ENCODE measurements at places on chromosomes 16 and 17. TPM values are rescaled to one million over a fixed set of nuclear protein-coding genes. Genes with fewer than 3 reads are reported as not detected.

LGALS9C gene
- not detected for total RNA-seq

MGAT5B gene
- total RNA-seq, result 0.77 TPM

MFSD11 gene
- total RNA-seq, result 29.4 TPM

LHX1 gene
- total RNA-seq, result not detected

HP gene
- not detected for total RNA-seq

TNFSF13 gene
- total RNA-seq, result 1.7 TPM

- H3K27me3 ChIP-seq, result no peaks in the 10 kb centered on the region
- no peak overlapping the region for H3K4me3 ChIP-seq
- H3K27ac ChIP-seq, result no peak overlapping the region
- peaks cover 23% of the 10 kb centered on the region for H3K4me1 ChIP-seq
- DNase-seq, result no peak
Observed at GRCh38 chr17:77191244-77191643, 50.5 kb downstream of the SEC14L1 start.

DNA sequence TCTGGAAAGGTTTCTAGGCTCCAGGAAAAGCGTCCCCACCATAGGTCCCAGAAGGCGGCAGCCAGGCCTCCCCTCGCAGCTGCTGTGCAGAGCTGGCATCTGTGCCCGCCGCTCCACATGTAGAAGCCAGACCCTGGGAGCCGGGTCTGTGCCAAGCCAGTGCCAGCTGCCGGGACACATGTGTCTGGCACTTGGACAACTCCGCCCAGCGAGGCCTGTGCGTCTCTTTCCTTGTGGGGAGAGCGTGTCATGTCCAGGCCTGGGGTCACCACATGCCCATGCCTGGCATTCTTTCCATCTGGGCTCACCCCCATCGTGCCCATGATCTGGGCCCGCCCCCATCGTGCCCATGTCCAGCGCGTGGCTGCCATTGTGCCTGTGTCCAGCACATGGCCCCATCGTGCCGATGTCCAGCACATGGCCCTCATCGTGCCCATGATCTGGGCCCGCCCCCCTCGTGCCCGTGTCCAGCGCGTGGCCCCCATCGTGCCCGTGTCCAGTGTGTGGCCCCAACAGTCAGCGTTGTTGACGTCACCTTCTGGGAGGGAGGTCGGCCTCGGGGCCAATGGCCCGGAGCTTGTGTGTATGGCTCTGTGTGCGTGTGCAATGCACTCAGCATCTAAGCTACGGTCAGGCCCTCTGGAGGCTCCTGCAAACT, 13.3 kb upstream of the ACSF3 start:
- H3K4me3 ChIP-seq, result no peak overlapping the region
- DNase-seq, result no peak
- H3K27me3 ChIP-seq, result no peaks in the 10 kb centered on the region
- no peak overlapping the region for H3K27ac ChIP-seq
- no peaks in the 10 kb centered on the region for H3K4me1 ChIP-seq

DNA sequence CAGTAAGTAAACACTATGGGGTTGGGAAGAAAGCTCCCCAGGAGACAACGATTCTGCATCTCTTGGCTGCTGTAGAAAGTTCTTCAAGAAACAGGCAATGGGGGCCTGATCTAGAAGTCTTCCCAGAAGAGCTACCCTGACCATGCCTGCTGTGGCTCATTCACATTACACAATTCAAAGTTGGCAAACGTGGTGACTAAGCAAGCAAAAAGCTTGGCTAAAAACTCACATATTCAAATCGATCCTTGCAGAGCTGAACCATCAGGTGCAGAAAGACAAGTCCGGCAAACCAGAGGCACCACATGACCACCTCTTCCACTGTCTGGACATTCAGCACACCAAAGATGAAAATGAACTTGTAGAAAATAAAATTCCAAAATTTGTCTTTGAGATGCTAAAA, 16.1 kb downstream of the AMFR start:
- H3K27ac ChIP-seq, result no peak overlapping the region
- H3K4me1 ChIP-seq, result no peaks in the 10 kb centered on the region
- H3K36me3 ChIP-seq, result peaks cover 53% of the 10 kb centered on the region
- no peaks in the 10 kb centered on the region for H3K27me3 ChIP-seq
- DNase-seq, result no peak

DNA sequence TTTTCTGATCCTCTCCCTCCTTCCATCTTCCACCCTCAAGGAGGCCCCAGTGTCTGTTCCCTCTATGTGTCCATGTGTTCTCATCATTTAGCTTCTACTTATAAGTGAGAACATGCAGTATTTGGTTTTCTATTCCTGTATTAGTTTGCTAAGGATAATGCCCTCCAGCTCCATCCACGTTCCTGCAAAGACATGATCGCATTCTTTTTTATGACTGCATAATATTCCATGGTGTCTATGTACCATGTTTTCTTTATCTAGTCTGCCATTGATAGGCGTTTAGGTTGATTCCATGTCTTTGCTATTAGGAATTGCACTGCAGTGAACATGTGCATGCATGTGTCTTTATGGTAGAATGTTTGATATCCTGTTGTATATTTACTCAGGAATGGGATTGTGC, 275.1 kb downstream of the BCAS3 start:
- DNase-seq, result no peak
- no peak overlapping the region for H3K4me3 ChIP-seq
- H3K27me3 ChIP-seq, result no peaks in the 10 kb centered on the region
- no peaks in the 10 kb centered on the region for H3K36me3 ChIP-seq
- no peaks in the 10 kb centered on the region for H3K4me1 ChIP-seq

GRCh38 chr16:74723256-74723655, 22.6 kb upstream of the MLKL start:
- no peaks in the 10 kb centered on the region for H3K36me3 ChIP-seq
- no peak overlapping the region for H3K4me3 ChIP-seq
- H3K27ac ChIP-seq, result no peak overlapping the region
- peaks cover 2% of the 10 kb centered on the region for H3K27me3 ChIP-seq

- peaks cover 3% of the 10 kb centered on the region for H3K36me3 ChIP-seq
- H3K4me3 ChIP-seq, result no peak overlapping the region
- no peak overlapping the region for H3K27ac ChIP-seq
Observed at GRCh38 chr17:31216031-31216751, 80.8 kb downstream of the OMG start.

GRCh38 chr16:73145166-73145880, 97.4 kb upstream of the ZFHX3 start:
- no peaks in the 10 kb centered on the region for H3K27me3 ChIP-seq
- no peak overlapping the region for H3K27ac ChIP-seq
- DNase-seq, result no peak
- H3K36me3 ChIP-seq, result no peaks in the 10 kb centered on the region
- no peak overlapping the region for H3K4me3 ChIP-seq

GRCh38 chr16:84460406-84461028, 43.9 kb downstream of the MEAK7 start:
- no peak overlapping the region for H3K27ac ChIP-seq
- peaks cover 3% of the 10 kb centered on the region for H3K36me3 ChIP-seq
- H3K27me3 ChIP-seq, result no peaks in the 10 kb centered on the region

- H3K36me3 ChIP-seq, result no peaks in the 10 kb centered on the region
- peak; percentile 87 for DNase-seq
- H3K4me3 ChIP-seq, result no peak overlapping the region
- peaks cover 10% of the 10 kb centered on the region for H3K4me1 ChIP-seq
- no peak overlapping the region for H3K27ac ChIP-seq
- H3K27me3 ChIP-seq, result no peaks in the 10 kb centered on the region
Observed at GRCh38 chr16:21554795-21555585, 44.4 kb upstream of the METTL9 start.

GRCh38 chr17:55411463-55411855, 10.2 kb downstream of the MMD start:
- H3K36me3 ChIP-seq, result peaks cover 49% of the 10 kb centered on the region
- H3K27ac ChIP-seq, result no peak overlapping the region
- H3K4me1 ChIP-seq, result no peaks in the 10 kb centered on the region
- DNase-seq, result no peak

DNA sequence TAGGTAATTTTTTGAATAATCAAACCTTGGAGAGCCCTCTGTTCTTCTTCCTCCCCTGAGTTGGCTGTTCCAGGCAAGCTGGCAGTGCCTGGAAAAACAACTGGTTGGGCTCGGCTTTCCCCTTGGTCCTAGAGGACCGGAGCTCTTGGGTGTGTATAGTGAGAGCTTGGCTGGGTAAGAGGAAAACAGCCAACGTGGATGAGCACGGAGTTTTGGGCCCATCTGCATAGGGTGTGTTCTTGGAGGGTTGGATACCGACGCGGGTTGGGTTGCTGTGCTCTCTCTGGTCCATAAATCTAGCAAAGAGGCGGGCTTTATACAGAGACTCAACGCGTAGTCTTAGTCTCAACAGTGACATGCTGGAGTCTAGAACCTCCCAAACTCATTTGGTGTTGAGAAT, 23.2 kb downstream of the ITGB3 start:
- no peaks in the 10 kb centered on the region for H3K4me1 ChIP-seq
- DNase-seq, result no peak
- H3K27ac ChIP-seq, result no peak overlapping the region
- H3K27me3 ChIP-seq, result no peaks in the 10 kb centered on the region

DNA sequence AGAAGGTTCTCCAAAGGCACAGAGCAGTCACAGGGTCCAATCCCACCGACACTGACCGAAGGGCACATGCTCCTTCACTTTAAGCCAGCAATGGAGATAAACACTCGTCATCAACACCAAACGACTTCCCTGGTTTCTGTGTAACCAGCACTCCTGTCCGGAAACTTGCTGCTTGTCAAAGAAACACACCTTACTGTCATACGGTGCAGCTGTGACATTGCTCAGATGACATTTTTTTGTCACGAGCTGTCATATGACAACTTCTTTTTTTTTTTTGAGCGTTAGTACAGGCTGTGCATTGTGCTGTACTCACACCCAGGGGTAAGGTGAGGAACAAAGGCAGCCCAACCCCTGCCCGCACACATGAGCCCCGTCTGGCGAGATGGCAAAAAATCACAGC, 39.2 kb downstream of the TLE7 start:
- H3K27me3 ChIP-seq, result peaks cover 13% of the 10 kb centered on the region
- H3K27ac ChIP-seq, result no peak overlapping the region
- no peak overlapping the region for H3K4me3 ChIP-seq
- DNase-seq, result no peak
- no peaks in the 10 kb centered on the region for H3K36me3 ChIP-seq

DNA sequence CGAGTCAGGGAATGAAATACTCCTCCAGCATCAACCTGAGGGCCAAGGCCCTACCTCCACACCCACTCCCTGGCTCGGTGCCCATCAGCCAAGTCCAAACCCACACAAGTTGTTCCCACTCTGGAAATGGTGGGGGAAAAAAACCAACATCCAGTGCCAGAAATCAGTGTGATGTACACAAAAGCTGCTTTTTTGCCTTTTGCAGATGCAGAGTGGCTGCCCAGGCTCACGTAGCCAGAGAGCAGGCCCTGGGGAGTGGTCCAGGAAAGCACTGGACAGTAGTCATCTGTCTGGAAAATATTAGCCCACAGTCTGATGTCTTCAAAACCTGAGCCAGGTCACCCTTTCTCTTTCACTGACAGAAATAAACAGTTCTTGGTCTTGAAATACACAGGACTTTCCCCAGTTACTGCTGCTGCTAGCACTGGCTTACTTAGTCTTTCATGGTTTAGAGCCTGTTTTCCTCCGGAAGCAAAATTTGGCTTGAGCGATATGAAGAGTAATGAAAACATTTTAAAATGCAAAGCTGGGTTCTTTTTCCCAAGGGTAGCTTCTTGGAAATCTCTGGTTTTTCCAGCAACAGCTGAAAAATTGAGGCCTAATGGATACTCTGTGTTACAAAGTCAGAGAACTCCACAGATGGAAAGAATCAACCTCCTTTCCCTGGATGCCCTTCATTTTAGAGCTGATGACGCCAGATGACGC, 18.2 kb upstream of the NOS2 start:
- DNase-seq, result no peak
- no peak overlapping the region for H3K27ac ChIP-seq
- no peak overlapping the region for H3K4me3 ChIP-seq

DNA sequence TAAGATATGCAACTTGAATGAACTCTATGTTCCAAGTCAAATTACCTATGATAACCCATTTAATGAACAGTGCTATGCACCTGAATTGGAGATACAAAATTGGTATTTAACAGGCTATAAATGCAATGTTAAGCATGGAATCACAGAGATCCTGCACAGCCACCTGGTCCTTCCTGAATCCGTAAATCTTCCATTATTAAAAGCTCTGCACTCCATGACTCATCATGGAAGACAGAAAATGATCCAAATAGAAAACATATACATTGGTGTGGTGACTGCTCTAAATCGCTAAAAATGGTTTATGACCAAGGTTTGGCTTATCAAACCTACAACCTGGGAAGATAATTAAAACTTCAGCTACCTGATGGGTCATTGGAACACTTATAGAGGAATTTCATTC, 45.3 kb downstream of the GLG1 start:
- H3K27ac ChIP-seq, result no peak overlapping the region
- H3K27me3 ChIP-seq, result no peaks in the 10 kb centered on the region
- H3K36me3 ChIP-seq, result no peaks in the 10 kb centered on the region
- peaks cover 40% of the 10 kb centered on the region for H3K4me1 ChIP-seq
- DNase-seq, result no peak
- no peak overlapping the region for H3K4me3 ChIP-seq

GRCh38 chr16:21952040-21952792, 945 bp upstream of the UQCRC2 start:
- H3K36me3 ChIP-seq, result peaks cover 4% of the 10 kb centered on the region
- peak overlapping the region; percentile 92 for H3K4me3 ChIP-seq
- H3K4me1 ChIP-seq, result peaks cover 52% of the 10 kb centered on the region
- H3K27ac ChIP-seq, result peak overlapping the region; percentile 93

GRCh38 chr16:18802767-18803343, 1.5 kb upstream of the ARL6IP1 start:
- peaks cover 19% of the 10 kb centered on the region for H3K36me3 ChIP-seq
- no peak for DNase-seq
- no peaks in the 10 kb centered on the region for H3K27me3 ChIP-seq
- no peak overlapping the region for H3K4me3 ChIP-seq
- no peak overlapping the region for H3K27ac ChIP-seq

- peaks cover 48% of the 10 kb centered on the region for H3K4me1 ChIP-seq
- peak overlapping the region; percentile 7 for H3K27ac ChIP-seq
Observed at GRCh38 chr17:78276098-78276887, 44.9 kb downstream of the TMEM235 start.

- H3K4me1 ChIP-seq, result peaks cover 3% of the 10 kb centered on the region
- DNase-seq, result no peak
- H3K36me3 ChIP-seq, result no peaks in the 10 kb centered on the region
Observed at GRCh38 chr16:49282690-49283375, 1.2 kb upstream of the CBLN1 start.

- DNase-seq, result peak; percentile 36
- H3K4me3 ChIP-seq, result peak overlapping the region; percentile 41
- H3K4me1 ChIP-seq, result peaks cover 28% of the 10 kb centered on the region
- peak overlapping the region; percentile 28 for H3K27ac ChIP-seq
Observed at GRCh38 chr17:19724501-19725420, 8.4 kb upstream of the SLC47A2 start.

All from CD4-positive, alpha-beta T cell (primary cell).